Activated CD8-positive, alpha-beta T cell treated with anti-CD3 and anti-CD28 coated beads, Interleukin-2, amount 10 ng/mL, durations not matched to agents 7 days and 5 days (primary cell): ENCODE measurements at places on chromosomes 16 and 17.

DNA sequence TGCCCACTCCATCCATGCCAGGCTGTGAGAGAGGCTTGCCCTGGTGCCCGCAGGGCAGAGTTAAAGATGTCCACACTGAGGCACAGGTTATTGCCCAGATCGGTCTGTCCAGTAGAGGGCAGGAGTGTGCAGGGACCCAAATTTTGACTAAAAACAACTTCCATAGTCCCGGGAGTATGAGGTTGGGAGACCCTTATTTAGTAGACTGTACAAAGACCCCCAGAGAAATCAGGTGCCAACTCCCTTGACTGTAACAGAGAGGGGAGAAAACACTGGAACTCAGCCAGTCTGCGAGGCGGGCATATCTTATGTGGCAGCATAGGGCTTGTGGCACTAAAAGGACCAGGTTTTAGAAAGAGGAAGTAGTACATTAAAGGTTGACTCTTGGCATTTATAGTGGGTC is 43.4 kb downstream of the HNF1B start:
- DNase-seq: peak; percentile 65

GRCh38 chr17:12050646-12051225 is 30.1 kb downstream of the MAP2K4 start:
- DNase-seq: no peak

- no peak for DNase-seq
Measured at GRCh38 chr17:70022175-70022574, 52.9 kb upstream of the KCNJ16 start.

GRCh38 chr16:15571557-15571956 is 71.4 kb downstream of the MARF1 start:
- no peak for DNase-seq

DNA sequence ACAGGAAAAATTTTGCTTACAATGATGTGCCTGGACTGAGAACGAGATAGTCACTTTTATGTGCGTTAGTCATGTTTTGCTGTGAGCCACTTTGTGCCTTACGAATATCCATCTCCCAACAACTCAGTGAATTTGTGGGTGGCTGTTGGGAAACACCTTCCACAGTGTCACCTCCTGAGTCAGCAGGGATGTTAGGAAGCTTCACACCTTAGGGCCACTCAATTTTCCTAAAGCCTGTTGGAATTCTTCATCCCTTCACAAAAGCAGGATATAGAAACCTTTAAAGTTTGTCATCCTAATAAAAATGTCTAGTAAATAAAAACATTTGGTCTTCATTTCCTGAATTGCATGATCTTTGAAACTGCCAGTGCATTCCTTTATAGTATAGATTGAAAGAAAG is 4.3 kb upstream of the KRTAP3-1 start:
- DNase-seq: no peak

GRCh38 chr16:26447570-26447969 is 619.2 kb upstream of the C16orf82 start:
- no peak for DNase-seq

GRCh38 chr17:28125526-28126378 is 83.3 kb downstream of the NLK start:
- DNase-seq: no peak

GRCh38 chr17:15249487-15249886 is 15.6 kb downstream of the PMP22 start:
- DNase-seq: no peak

- no peak for DNase-seq
Measured at GRCh38 chr16:28310796-28311195, 18.5 kb downstream of the SBK1 start.

DNA sequence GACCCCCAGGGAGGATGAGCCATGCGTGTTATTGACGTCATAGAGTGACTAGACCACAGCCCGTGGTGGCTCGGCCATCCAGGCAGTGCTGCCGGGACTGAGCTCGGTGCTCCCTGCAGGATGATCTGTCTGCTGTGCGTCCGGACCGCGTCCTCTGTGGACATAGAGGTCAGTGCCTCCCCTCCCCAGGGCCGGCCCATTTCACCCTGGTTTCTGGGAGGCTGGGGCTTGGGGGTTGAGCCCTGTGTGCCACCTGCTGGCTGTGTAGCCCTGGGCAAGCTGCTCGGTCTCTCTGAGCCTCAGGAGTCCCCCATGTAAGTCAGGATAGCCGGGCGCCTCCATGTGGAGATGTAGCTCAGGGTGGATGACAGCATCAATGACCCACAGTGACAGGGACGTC is 8.3 kb downstream of the TSC2 start:
- no peak for DNase-seq

- DNase-seq: no peak
Measured at GRCh38 chr17:74159226-74159840, 44.1 kb upstream of the RPL38 start.

GRCh38 chr16:12113523-12114345 is 137.2 kb downstream of the SNX29 start:
- no peak for DNase-seq

- DNase-seq: no peak
Measured at GRCh38 chr17:17780922-17781590, 55.7 kb downstream of the SREBF1 start.

DNA sequence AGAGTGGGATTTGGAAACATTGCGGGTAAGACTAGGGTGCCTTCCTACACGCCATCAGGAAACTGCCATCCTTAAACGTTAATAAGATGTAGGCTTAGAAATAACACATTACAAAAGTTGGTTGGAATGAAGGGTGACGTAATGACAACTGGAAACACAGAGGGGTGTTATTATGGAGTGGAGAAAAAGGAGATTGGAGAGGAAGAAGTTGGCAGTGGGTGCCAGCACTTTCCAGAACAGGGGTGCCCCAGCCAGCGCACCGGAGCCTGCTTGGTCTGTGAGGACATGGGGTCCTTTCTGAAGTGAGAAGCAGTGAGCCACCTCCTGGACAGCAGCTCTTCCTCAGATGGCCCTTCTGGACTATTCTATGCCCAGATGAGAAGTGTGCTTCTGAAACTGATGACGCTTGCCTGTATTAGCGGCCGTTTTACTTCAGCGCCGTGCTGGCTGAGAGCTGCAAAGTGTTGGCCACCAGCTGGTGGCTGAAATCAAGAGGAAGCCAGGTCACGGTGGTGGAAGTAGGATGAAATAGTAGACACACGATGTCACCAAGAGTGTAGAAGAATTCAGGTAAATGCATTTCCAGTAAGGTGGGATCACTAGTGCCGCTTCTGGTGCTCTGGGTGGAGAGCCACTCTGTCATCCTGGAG is 244.8 kb downstream of the NTN1 start:
- no peak for DNase-seq

- DNase-seq: no peak
Measured at GRCh38 chr16:990516-991291, 9.1 kb downstream of the SOX8 start.

- no peak for DNase-seq
Measured at GRCh38 chr16:22659933-22660332, 149.2 kb downstream of the NPIPB5 start.

DNA sequence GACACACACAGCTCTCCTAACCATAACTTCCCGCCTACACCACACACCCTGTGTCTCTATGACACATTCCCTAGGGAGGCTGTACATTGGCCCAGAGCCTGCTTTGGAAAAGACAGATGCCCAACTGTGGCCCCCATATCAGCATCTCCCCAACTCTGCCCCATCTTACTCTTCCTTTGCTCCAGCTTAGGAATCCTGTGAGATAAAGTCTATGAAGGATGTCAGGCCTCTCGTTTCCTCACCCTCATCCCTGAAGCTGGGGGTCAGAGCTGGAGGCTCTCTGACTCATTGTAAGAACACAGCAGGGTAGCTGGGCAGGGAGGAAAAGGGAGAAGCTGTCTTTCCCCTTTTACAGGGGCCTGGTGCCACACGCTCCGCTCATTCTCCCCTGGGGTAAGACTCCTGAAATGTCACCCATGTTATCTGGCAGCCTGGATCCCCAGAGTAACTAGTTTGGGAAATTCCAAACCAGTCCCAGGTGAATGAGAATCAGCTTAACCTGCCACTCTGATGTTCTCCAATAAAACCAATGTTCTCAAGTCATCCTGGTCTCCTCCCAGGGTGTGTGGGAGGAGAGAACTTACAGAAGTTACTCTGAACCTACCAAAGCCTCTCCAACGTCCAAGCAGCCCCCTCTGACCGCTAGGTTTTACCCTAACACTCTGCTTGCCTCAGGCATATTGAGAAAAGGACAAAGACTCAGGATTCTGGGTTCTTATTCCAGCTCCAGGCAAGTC is 2.8 kb downstream of the RAPGEFL1 start:
- DNase-seq: no peak

- DNase-seq: no peak
Measured at GRCh38 chr16:765488-765865, 4.9 kb downstream of the MSLN start.

DNA sequence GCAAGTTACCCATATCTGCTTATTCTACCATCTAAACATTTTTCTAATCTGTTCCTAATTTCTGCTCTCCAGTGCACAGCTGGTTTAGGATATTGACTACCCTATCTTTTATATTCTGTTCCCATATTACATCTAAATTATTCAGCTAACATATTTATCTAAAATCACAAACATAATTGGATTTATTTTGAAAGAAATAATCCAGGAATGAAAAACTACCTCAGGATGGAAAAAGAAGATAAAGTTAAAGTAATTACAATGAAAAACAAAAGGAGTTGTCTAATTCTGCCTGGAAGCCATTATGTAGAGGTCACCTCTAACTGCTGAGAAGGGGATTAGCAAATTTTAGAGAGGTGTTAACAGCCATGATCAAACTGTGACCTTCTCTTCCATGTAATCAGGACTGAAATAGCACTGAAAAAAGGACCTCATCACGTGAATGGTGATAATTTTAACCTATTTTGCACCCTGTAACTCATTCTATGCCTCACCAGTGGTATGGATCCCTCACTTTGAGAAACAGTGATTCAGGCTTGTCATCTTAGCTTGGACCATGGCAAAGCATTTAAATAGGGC is 653.3 kb downstream of the CDH11 start:
- no peak for DNase-seq

GRCh38 chr16:77758046-77758445 is 30.3 kb upstream of the VAT1L start:
- DNase-seq: no peak

DNA sequence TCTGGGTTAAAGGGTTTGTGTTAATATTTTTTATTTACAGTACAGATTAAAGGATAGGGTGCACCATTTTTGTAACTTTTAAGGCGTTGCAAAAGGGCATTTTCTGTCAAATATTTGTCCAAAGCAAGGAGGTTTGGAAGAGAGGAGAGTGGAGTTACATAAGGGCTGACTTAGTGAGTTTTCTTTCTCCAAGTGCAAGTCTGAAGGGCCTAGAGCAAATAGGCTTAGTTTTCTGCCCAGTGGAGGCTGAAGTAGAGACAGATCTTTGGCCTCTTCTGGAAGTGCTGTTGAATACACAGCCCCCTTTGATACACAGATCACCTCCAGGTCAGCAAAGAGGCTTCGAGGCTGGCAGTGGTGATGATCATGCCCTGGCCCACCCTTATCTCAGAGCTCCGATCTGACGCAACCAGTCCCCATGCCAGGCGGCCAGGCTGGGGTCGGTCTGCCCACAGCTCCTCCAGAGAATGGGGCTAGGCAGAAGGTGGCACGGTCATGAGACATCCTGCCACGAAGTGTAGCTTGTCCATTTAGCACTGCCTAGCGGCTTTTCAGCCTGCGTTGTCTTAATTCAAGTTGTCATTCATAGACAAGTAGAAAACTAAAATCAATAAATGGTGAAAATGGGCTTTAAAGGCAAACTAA is 79.5 kb upstream of the IRX3 start:
- DNase-seq: no peak

- no peak for DNase-seq
Measured at GRCh38 chr16:30570636-30571444, 674 bp downstream of the ZNF688 start.

DNA sequence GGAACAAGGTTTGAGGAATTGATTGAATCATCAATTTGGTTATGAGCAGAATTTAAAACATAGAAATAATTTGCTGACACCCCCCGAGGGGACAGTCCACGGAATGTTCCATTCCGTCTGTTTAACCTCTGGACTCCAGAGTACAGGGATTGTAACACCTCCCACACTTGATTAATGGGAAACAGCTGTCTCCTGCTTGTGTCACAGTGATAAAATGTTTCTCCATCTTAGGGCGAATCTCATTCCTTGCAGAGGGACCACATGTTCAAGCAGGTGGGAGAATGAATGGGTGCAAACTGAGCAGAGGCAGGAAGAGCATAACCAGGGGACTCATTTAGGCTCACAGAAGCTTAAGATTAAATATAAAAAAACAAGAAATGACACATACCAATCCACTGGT is 249.5 kb upstream of the RBFOX1 start:
- DNase-seq: no peak
